Neural crest cell (in vitro differentiated cells): ENCODE measurements at places on chromosomes 4 and X. TPM values are rescaled to one million over a fixed set of nuclear protein-coding genes. Genes with fewer than 3 reads are reported as not detected.

GRCh38 chr4:81003597-81004111 lies 26.9 kb upstream of the BMP3 start:
- no peak for DNase-seq

- DNase-seq: no peak
These were observed 827.2 kb downstream of the FSTL5 start for GRCh38 chr4:161336621-161337020.

- no peak for DNase-seq
These were observed 91.1 kb downstream of the MSN start for GRCh38 chrX:65758505-65758904.

Gene ZFX
- 83.6 and 88.4 TPM in 2 replicates for total RNA-seq

- DNase-seq: no peak
These were observed 103.8 kb upstream of the LEF1 start for GRCh38 chr4:108272561-108272960.
